ENCODE measurements at places on chromosomes 5 and 9.

DNA sequence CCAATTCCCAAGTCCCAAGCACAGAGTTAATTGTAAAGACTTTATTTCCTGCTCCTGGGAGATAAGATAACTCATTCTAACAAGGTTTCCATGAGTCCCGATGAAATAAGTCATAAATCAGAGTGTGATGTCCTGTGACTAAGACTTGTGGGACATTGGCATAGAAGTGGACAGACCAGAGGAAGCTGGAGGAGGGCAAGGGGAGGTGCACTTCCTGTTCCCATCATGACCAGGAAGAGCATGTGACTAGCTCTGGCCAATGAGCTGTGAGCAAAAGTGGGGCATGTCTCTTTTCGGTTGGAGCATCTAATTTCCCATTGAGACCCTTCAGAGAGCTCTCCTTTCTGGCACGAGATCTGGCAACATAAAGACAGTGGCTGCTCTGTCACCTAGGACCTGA is 100.4 kb downstream of the ZNF354C start:
- DNase-seq: no peak

- no peak for DNase-seq
Observed at GRCh38 chr5:7597059-7597642, 201.2 kb downstream of the ADCY2 start.

GRCh38 chr5:113169720-113170119 is 193.1 kb downstream of the DCP2 start:
- DNase-seq: no peak

- no peak for DNase-seq
Observed at GRCh38 chr9:14058325-14058688, 255.6 kb downstream of the NFIB start.

GRCh38 chr9:134629586-134630392 is 11.8 kb upstream of the COL5A1 start:
- DNase-seq: no peak

DNA sequence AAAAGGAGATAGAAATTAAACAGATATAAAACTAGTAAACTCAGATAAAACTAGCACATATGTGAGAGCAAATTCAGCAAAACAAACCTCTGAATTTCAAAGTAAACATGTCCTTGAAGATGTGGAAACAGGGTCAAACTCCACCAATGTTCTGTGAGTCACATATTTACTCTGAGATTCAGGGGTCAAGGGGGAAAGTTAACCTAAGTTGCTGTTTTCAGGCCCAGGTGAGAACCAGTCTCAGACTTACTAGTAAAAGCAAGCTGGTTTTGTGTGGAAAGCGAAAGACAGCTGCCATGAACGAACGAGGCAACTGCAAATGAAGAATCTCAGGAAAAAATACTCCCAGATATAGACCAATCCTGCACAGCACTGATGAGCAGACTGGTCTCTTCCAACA is 29.0 kb downstream of the PSMB7 start:
- no peak for DNase-seq

DNA sequence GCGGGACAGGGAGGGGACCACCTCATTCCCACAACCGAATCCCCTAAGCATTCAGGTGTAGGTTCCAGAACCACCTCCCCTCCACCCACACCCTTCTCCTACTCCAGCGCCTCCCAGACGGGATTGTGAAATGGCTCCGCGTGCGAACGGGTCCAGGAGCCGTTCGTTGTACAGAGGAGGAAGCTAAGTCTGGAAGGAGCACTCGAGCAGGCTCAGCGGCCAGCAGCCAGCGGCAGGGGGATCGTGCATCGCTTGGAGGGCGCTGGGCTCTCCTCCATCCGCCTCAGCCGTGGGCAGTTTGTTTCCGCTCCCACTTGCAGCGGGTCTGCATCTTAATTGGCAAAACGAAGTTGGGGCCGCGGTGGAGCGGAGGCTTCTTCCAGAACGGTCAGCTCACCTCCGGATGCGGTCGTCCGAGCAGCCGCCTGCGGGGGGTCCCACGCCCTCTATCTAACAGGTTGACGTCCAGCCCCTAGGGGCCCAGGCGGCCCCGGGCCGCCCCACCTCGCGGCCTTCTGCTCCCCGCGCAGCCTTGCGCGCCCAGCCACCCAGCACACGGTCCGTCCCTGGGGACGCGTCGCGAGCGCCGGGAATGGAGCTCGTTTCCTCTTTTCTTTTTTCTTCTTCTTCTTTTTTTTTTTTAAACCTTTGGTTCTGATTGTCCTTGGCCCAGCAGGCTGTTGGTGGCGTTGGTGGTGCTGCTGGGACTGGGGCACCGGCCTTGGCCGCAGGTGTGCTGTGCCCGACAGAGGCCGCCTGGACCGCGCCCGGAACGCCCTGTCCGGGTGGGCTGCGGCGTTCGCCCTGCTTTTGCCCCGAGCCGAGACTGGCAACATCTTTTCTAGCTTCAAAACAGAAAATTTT is 3.9 kb upstream of the BARX1 start:
- no peak for DNase-seq

GRCh38 chr5:77065256-77065655 is 21.8 kb downstream of the ZBED3 start:
- DNase-seq: no peak

DNA sequence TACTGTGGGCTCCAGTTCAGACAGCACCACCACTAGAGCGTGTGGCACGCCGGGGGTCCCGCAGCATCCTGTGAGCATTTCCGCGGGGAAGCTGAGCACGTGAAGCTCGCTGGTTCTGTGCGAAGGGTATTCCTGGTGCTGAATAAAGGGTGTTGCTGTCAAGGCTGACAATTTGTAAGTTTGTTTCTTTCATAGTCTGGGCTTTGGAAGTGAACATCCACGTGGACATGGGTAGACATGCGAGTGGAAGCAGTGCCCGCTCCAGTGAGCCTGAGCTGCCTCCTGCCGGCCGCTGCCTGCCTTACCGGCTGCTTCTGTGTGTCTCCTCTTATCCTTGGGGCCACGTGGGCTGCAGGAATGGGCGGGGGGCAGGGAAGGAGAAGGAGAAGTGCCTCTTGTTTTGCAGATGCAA is 14.7 kb downstream of the NDUFS6 start:
- no peak for DNase-seq

DNA sequence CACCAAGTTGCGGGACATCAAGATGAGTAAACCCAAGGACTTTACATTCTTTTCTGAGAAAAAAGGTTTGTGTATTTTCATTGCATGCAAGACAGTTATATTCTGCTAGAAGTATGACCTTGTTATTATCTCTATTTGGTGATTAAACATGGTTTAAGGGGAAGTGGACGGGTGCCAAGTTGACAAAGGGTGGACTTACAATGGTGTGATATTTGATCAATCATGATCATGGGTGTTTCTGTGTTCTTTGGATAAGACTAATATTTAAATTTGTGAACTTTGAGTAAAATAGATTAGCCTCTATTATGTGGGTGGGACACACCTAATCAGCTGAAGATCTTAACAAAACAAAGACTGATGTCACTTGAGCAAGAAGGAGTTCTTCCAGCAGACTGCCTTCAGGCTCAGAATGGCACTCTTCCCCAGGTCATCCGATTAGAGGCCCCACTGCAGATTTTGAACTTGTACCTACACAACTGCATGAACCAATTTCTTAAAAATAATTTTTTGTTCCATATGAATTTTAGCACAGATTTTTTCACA is 782.9 kb downstream of the CDH12 start:
- no peak for DNase-seq

DNA sequence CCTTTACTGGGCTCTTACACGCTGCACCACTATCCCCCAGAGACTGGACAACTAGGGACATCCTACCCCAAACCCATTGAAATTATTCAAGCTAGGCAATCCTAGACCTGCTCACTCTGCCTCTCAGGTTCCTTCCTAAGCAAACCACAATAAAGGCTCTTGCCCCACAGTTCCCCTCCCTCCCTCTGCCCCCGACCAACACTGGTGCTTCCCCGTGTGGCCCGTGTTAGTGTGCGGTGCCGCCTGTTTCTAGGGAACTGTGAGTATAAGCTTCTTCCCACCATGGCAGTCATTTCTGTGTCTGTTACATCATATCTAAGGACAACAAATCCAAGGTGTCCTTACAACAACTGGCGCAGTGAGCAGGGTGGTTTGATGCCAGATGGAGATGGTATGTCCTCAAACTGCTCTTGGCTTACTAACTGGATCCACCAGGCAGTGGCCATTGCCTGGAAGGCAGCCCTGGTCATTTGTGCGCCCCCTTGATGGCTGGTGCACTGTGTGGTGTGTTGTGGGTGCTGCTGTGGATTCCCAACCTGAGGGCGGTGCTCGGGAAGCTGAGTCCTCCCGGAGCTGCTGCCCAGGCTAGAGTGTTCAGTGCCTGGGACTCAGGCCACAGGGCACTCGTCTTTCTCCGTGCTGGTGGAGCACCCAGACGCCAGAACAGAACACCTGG is 8.4 kb upstream of the MXD3 start:
- DNase-seq: no peak

- DNase-seq: no peak
Observed at GRCh38 chr9:109295221-109296130, 25.4 kb downstream of the EPB41L4B start.

- DNase-seq: no peak
Observed at GRCh38 chr9:106932675-106933074, 69.7 kb downstream of the ZNF462 start.

GRCh38 chr9:3332802-3333201 is 193.0 kb downstream of the RFX3 start:
- no peak for DNase-seq

DNA sequence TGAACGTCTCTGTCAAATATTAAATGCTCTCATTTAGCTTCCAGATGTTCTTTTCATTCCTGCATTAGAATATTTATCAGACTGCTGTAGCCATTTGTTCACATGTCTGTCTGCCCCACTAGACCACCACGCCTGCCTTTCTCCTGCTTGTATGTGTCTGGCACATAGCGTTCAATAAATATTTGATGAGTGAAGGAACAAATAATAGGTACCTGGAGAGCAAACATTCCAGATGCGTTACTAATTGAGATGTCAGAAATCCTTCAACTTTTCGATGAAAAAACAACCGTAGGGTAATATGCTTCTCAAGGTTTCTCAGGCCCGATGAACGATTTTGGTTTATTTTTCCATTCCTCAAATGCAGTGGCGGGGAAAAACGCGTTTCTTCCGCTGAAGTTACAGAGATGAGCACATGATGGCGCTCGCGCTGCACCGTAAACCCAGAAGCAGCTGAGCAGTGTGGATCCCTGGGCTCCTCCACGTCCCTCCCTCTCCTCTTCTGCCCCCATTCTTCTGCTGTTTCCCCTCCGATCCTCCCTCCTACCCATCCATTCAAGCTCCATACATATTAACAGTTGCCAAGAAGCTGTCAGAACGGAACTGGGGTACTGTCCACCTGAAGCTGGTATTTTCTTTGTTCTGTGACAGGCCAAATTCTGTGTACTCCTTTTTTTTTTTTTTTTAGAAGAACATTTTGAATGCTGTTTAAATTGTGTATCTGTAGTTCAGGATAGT is 245.4 kb downstream of the MPDZ start:
- DNase-seq: no peak

GRCh38 chr5:65032250-65032649 is 263.5 kb downstream of the CWC27 start:
- DNase-seq: no peak

DNA sequence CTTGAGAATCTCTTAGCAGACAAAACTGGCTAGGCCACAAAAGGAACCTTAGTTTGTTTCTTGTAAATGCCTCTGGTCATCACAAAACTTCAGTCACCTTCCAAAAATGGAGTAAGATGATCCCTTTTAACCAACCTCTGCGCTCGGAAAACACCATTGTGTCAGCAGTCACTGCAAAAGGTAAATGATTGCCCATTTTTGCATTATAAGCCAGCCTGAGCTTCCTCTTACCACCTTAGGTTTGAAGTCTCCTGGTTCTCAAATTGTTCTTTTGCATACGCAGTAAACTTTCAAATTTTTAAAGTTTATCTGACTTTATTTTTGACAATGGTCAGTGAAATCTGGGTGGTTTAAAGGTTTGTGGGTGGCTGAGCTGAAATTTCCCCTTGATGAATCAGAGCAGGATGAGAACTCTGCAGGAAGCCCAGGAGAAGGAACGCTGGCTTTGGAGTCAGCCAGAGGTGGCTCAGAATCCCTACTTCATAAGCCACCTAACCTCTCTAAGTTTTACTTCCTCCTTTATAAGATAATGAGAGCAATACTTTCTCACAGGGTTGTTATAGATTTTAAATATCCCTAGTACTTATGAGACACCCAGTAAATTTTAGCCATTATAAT is 131.4 kb downstream of the MED10 start:
- DNase-seq: no peak

DNA sequence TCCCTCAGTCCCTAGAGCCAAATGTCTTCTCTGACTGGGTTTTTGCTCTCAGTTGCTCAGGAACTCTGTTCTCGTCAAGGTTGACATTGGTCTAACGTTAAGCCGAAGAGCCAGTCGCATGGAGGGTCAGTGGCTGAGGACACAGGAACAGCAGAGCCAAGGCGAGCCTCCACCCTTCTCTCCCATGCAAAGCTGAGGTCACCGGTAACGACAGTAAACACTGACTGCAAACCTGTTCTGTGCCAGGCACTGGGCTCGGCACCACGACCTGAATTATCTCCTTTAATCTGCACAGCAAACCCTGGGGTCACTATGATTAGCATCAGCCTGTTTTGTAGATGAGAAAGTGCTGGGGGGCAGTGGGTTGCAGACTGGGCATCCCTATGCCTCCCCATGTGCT is 171.0 kb downstream of the COL23A1 start:
- DNase-seq: no peak

DNA sequence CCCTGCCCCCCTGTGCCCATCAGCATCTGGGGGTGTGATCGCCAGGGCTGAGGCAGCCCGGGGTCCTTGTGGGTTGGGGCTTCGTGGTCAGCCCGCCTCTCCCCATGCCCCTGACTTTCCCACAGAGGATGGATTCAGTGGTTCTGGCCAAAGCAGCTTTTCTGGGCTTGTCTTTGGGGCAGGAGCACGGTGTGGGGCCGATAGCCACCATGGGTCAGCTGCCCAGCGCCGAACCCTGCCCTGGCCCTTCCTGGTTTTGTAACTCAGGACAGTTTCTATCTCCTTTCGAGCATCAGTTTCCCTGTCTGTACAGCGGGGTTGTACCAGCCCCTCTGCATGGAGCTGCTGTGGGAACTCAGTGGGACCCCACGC is 77.1 kb downstream of the HMCN2 start:
- no peak for DNase-seq

- no peak for DNase-seq
Observed at GRCh38 chr5:171442287-171443042, 23.0 kb downstream of the FGF18 start.

DNA sequence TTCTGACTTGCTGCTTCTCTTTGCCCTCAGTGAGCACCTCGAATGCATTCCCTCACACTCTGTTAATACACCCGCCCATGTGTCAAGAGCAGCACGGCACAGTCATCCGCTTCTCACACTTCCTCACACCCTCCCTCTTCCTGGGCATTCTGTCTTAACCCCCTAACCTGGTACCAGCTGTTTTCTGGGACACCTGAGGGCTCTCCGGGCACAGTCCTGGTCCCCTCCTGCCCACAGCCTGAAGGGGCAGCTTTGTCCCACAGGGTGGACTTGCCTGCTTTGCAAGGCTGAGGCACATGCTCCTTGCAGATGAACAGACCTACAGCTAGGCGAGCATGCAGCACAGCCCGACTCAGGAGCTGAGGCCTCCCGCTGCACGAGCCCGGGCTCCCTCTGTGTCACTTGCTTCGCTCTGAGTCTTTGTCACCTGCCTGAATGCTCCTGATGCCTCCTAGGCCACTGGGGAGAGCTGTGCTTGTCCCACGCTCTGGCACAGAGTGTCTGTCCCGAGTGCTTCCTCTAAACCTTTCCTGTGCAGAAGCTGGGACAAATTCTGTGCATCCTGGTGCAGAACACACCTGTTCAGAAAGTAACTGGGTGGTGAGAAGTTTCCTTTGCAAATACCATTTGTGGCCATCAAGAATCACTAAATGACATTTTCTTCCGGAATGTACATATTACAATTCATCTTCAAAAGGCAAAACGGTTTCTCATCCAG is 47.8 kb downstream of the AHRR start:
- DNase-seq: peak; percentile 60

Measured in stimulated activated effector memory CD8-positive, alpha-beta T cell treated with anti-CD3 and anti-CD28 coated beads, Interleukin-12 subunit alpha, Interleukin-12 subunit beta, amount 100 ng/mL, for 72 hours (primary cell).